ENCODE measurements at places on chromosomes 16 and 17.

DNA sequence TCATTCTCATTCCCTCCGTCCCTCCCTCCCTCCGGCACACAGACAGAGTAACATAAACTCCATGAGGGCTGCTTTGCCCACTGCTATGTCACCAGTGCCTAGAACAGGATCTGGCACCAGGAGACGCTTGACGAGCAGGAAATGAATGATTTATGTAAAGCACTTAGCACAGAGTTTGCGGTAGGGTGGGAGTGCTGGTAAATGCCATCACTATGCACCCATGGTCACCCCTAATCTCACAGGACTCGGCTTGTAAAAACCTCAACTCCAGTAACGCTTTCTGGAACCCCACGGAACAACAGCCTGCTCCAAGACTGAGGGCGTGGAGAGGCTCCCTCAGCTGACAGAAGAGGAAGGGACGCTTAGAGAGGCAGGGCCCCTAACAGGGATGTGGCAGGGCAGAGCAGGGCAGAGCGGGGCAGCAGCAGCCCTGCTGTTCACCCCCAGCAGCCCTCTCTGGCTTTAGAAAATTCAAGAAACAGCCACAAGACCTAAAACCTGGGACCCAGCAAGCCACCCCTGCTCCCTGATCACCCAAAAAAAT is 156.9 kb downstream of the C16orf78 start:
- DNase-seq = no peak

DNA sequence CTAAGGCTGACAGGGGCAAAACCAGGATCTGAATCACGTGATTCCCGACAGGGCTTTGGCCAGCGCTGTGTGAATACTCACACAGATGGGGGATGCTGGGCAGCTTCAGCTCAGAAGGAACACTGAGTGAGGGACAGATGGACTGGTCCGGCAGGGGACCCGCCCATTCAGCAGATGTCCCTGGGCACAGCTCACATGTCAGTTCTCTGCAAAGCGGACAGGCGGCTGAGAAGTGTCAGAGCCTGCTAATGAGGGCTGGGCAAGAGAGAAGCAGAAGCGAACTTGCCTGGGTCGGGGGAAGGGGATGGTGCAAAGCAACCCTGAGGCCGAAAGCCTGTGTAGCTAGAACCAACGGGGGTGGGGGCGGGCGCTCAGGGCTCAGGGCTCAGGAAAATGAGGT is 11.9 kb upstream of the GLIS2 start:
- no peak for DNase-seq

DNA sequence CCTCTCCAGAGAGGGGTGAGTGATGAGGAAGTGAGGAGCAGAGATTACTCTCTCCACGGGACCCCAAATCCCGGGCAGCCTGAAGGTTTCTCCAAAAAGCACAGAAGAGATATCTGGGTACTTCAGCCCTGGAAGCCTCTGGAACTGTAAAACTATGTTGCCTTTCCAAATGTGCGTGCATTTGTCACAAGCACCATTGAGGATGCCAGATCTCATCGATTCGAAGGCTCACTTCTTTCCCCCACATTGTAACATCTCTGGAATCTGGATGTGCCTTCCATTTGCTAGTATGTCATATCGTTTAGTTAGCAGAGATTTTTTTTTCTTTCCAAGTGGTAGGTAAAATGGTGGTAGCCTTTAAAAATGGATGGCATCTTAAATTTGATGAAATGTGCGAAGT is 45.8 kb downstream of the ABCC12 start:
- no peak for DNase-seq

- no peak for DNase-seq
Observed at GRCh38 chr17:50778988-50779387, 11.7 kb upstream of the ANKRD40CL start.

DNA sequence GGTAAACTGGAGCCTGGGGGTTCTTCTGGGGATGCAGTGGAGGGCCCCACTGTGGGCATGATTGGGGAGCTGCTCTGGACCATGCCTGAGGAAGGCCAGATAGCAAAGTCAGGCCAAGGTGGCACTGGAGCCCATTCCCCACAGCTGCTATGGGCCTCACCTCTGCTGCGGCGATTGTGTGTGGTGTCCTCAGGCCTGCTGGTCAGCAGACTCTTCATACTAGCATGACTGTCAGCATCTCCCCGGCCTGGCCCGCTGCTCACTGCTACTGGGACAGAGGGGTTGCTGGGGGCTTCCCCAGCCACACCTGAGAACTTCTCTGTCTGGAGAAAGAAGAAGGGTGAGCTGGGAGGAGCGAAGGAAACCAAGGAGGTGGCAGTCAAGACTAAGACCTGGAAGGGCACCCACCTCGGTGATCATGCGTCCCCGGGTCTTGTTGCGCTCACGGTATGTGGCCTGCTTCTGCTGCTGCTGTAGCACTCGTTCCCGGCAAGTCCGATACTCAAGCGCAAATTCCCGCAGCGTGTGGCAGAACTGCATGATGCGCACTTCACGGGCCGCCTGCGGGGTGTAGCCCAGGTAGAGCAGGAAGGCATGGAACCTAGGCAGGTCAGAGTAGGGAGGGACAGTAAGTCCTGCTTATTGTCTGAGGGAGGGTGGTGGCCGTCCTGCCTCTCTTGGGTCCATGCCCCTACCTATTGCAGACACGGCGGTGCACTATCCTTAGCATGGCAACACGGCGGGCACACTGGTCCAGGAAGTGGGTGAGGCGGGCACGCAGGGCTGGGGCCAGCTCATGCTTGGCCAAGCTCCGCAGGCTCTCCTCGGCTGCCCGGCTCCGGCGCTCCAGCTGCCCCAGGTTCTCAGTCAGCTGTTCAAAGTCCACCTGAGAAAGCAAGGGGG is 3.2 kb downstream of the TMEM208 start:
- DNase-seq = no peak

- DNase-seq = no peak
Observed at GRCh38 chr17:77645072-77646045, 313.1 kb upstream of the TNRC6C start.

- no peak for DNase-seq
Observed at GRCh38 chr16:79874391-79874790, 273.9 kb upstream of the MAF start.

- DNase-seq = peak; percentile 82
Observed at GRCh38 chr16:85137323-85138072, 25.2 kb upstream of the CIBAR2 start.

GRCh38 chr17:179066-179432 is 2.4 kb downstream of the DOC2B start:
- no peak for DNase-seq

DNA sequence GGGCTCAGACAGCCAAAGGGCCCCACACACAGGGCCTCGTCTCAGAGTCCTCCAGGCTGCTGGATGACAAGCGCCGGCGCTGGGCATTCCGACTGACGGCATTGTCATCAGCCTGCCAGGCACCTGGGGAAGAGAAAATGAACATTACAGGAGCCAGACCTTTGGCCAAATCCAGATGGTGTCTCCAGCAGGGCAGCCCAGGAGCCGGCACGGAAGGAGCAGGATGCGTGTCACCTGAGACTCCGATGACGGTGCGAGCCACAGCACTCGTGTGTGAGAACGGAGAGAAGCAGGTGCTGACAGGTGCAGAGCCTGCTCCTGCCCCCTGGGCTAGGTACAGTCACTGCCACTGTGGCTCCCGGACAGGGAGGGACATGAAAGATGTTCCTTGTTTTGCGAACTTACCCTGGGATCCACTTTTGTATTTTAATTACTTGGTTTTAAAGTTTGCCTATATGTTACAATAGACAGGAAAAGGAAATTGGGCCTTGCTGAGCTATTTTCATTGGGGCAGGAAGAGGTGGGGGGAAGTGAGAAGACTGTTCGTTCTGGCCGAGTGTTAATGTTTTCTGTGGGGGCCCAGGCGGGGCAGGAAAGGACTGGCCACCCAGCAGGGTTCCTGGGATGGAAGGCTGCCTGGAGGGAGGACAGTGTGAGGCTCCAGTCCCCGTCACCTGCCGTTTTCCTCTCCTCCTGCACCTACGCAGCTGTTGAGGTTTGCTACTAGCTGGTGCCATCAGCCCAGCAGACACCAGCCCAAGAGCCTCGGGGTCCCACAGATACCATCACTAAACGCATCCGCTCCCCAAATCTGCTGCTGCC is 4.4 kb upstream of the FOXJ1 start:
- no peak for DNase-seq

GRCh38 chr16:2282262-2282661 is 14.3 kb upstream of the RNPS1 start:
- DNase-seq = no peak

GRCh38 chr17:80220736-80221215 is 549 bp downstream of the SLC26A11 start:
- peak; percentile 29 for DNase-seq

DNA sequence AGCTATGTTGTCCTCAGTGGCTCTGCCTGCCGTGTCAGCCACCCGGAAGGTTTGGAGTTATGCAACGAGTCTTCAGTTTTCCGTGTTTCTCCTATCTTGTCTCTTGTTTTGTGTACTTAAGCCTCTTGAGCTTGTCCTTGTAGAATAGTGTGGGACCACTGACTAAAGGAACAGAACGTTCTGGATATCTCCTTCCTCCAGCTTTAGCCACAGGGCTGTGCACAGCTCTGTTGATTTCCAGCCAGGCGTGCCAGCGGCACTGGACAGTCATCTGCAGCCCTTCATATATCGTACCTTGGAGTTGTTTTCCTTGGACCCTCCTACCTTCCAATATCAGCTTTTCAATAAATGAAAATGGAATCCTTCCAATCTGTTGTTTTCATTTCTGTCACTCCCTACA is 39.8 kb downstream of the TMEM11 start:
- no peak for DNase-seq

DNA sequence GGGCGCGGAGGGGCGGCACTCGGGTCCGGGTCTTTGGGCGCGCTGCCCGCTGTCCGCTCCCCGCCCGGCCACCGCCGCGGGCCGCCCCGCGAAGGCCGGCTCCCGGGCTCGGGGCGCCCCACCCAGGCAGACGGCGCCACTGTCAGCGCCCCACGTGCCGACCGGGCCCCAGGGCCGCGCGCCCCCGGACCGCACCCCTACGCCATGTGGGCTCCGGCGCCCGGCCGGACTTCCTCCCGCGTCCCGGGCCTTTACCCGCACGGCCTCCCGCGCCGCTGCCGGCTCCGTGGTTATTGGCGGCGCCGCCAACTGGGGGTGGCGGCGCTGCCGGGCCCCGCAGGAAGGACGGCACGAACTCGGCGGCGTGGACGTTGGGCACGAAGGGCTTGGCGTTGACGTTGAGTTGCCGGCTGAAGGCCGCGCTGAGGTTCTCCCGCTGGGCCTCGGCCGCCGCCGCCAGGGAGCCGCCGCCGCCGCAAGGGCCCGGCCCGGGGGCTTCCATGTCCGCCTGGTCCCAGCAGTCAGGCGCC is 577 bp downstream of the GSPT1 start:
- peak; percentile 33 for DNase-seq

- no peak for DNase-seq
Observed at GRCh38 chr16:68335175-68335574, 24.4 kb downstream of the PRMT7 start.

GRCh38 chr17:62671553-62671952 is 44.1 kb downstream of the MRC2 start:
- peak; percentile 42 for DNase-seq

- no peak for DNase-seq
Observed at GRCh38 chr16:50864386-50864785, 122.5 kb downstream of the CYLD start.

GRCh38 chr17:43211123-43211479 is 574 bp upstream of the TMEM106A start:
- no peak for DNase-seq

- no peak for DNase-seq
Observed at GRCh38 chr17:79080349-79080748, 5.7 kb downstream of the ENGASE start.
